Activated CD4-positive, alpha-beta T cell treated with anti-CD3 and anti-CD28 coated beads, Interleukin-2, amount 10 ng/mL, durations not matched to agents 7 days and 5 days (primary cell): ENCODE measurements at places on chromosomes 2 and 18.

DNA sequence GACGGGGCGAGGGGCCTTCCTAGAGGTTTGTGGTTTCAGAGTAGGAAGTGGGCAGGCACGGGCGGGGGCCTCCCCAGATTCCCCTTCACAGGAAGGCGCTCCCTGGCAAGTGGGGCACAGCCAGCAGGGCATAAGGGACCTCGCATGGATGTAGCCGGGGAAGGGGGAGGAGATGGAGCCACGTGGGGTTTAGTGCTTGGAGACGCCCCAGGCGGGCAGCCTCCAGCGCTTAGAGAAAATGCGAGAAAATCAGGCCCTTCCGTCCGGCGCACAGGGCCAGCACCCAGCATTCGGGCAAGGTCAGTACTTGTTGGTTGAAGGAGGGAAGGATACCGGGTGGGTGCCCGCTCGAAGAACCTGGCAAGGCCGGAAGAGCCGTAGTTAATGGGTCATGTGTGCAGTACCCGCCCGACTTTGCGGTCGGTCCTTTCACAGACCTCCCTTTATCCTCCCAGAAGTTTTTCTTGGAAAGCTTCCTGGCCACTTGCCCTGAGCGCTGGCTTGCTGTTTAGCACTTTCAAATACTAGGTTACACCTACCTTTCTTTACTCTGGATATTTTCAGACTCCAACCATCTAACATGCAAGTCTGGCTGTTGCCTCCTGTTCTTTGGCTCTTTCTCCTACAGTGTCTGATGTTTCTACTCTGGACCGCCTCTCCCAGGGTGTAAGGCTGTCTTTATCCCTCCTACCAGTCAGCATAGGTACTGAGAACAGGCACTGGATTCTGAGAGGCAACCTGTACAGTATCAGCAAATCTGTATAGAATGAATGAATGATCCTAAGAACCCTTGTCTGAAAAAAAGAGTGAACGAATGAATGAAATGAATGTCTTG lies 78.1 kb downstream of the CIB4 start:
- no peak for DNase-seq

- DNase-seq = no peak
These were observed 62.8 kb downstream of the LBH start for GRCh38 chr2:30294133-30294532.

GRCh38 chr18:23085066-23085465 lies 50.2 kb upstream of the CABLES1 start:
- DNase-seq = no peak

- DNase-seq = no peak
These were observed 381.3 kb downstream of the SOX11 start for GRCh38 chr2:6073191-6074088.

DNA sequence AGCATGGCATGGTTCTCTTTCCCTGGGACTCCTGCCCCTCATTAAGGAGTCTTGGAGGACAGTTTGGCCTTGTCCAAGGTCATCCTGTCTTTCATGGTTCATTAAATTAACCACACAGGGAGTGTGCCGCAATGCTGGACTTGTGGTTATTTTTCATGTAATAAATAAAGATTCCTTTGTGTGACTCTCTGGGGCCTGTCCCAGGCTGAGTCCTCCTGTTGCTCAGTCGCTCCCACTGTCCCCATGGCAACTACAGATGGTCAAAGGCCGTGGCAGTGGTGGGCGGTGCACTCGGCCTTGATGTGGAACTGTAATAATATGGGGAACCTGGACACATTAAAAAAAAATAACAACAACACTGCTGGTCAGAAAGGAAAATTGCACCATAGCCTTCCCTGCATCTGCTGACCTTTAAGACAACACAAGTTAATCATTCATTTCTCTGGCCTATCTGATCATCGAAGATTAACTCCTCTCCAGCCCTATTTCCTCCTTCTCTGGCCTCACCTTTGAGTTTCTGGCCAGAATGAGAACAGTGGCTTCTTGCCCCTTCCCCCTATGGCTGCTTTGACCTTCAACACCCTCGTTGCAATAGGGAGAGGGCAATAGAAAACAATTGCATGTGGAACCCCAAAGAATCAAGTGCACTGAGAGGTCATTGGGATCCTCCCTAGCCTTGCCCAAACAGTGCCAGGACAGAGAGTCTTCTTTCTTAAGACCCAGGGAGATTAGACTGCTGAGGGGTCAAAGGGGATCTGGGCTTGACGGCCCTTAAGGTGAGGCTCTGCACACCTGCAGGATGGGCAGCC lies 44.7 kb downstream of the PSD4 start:
- no peak for DNase-seq

DNA sequence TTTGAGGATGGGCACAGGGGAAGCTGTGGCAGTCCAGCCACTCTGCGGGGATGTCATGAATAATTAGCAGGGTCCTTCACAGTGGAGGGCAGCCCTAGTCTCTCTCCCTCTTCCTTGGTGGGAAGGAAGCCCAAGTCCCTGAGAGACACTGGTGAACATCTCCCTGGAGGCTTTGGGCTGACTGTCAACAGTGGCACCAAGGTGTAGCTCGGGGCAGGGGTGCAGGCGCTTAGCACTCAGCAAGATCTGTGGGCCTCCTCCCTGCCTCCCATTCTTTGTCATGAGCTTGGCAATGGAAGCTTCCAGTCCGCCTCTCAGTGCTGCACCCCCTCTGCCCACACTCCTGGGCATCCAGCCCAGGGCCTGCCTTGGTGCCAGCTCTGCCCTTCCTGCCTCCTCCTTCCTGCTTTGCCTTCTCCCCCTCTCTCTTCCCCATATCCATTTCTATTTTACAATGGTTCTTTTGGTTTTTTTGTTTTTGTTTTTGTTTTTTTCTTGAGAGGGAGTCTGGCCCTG lies 59.4 kb downstream of the STEAP3 start:
- no peak for DNase-seq

DNA sequence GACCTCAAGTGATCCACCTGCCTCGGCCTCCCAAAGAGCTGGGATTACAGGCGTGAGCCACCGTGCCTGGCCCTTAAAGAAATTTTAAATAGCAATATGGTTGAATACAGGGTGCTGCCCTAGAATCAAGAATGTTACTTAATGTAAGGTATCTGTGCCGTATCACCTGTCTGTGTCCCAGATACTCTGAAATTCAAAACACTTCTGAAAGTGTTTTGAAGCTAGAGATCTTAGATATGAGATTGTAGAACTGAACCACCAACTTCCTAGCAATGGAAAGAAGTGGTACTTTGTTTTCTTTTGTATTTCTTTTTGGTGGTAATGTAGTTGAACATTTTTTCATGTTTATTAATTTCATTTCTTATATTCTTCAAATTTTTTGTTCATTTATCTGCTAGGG lies 13.0 kb downstream of the PTPN4 start:
- DNase-seq = no peak

DNA sequence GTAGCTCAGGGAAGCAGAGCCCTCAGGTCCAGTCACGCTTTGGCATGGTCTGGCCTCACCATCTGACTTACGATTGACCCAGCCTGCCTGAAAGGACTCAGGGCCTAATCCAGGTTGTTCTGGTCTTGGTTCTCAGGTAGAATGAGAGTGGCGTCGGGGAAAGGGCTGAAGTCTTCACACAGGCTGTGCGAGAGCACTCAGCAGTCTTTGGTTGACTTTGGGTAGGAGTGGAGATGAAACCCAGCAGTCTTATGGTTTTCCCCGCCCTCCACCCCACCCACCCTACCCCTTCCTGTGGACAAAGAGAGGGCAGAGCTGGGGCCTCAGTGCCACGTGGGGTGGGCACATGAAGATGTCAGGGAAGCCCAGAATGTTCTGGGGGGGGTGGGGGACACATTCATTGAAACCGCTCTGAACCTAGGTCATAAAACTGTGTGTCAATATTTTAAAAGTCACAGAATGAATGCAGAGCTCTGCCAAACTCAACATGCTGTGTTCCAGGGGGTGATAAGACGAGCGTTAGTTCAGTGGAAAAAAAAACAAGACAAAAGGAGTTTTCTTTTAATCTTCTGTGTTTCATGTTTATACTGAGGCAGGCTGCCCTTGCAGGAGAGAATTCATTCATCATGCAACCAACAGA lies 58.6 kb upstream of the ALPP start:
- DNase-seq = no peak

- DNase-seq = no peak
These were observed 92.5 kb upstream of the CRACDL start for GRCh38 chr2:99028558-99028957.

GRCh38 chr2:236616031-236616430 lies 46.4 kb downstream of the ACKR3 start:
- DNase-seq = no peak

GRCh38 chr2:233098618-233099017 lies 38.5 kb downstream of the INPP5D start:
- DNase-seq = no peak

DNA sequence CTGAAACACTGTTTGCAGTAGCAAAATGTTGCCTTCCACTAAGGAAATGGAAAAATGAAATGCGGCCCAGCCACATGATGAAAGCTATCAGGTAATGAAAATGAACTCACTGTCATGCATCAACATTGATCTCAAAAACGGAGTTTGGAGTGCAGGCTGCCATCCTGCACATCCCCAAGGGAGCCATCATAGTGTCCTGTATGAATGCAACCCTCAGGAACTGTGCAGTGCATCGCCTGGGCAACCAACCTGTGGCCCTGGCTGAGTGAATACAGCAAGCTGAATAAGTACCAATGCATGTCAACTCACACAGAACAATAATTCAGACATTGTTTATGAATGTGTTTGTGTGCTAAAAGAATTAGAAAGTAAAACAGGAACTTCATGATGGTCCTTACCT lies 23.1 kb upstream of the TXNDC2 start:
- no peak for DNase-seq

DNA sequence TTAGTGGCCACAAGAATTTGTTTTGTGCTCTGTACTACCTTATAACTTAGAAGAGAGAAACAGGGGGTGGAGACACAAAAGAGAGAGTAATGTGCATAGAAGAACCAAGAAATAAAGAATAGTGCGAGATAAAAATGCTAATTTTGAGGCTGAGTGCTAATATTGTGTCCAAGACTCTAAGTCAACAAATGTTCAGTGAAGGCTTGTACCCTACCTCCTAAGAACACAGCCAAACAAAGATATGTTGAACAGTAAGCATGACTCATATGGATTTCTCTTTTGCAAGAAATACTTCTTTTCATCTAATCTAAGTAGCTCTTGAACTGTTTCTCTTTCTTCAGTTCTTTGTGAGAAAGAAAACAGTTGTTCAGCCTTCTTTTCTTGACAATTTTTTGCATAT lies 45.2 kb downstream of the GAREM1 start:
- no peak for DNase-seq

- DNase-seq = no peak
These were observed 723 bp upstream of the SLC30A3 start for GRCh38 chr2:27263287-27264252.

DNA sequence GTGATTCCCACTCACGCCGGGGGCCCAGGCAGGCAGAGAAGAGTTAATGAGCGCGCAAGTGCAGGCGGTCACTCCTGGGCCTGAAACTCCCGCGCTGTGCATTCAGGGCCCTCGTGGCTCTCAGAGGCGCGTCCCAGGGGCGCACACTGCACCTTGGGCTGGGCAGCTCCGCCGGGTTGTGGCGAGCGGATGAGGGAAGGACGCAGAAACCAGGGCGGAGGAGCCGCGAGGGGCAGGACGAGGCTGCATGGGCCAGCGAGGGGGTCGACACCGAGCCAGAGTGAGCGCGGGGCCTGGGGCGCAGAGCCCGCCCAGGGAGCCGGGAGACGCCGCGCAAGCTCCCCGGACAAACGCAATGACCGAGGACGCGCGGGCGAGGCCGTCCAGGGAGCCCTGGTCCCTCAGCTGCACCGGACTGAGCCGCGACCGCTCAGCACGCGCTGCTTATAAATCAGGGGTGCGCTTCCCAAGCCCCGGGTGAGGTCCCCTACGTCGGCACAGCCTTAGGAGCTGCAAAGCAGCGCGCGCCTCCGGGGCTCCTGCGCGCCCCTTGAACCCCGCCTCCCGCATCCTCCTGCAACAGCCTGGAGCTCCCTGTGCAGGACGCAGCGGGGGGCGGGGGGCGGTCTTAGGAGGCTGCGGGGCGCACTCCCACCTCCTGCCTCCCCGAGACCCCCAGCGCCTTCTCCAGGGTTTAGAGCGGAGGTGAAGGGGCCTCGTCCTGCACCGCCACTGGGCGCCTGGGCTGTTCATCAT lies 180.2 kb upstream of the ALKAL2 start:
- no peak for DNase-seq

DNA sequence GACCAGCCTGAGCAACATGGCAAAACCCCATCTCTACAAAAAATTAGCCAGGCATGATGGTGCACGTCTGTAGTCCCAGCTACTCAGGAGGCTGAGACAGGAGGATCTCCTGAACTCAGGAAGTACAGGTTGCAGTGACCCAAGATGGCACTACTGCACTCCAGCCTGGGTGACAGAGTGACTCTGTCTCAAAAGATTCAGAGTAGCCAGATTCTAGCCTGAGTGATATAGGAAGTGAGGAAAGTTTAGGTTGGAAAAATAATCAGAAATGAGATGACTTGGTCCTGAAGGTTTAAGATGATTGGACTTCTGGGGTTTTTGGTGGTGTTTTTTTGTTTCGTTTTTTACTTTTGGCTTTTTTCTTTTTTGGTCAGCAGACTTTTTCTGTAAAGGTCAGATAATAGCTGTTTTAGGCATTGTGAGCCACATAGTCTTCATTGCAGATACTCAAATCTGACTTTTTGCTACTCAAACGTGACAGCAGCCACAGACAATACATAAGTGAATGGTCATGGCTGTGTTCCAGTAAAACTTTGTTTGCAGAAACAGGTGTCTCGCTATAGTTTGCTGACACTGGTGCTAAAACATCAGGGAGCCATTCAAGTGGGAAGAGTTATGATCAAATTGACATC lies 104.1 kb upstream of the UBXN4 start:
- DNase-seq = no peak

DNA sequence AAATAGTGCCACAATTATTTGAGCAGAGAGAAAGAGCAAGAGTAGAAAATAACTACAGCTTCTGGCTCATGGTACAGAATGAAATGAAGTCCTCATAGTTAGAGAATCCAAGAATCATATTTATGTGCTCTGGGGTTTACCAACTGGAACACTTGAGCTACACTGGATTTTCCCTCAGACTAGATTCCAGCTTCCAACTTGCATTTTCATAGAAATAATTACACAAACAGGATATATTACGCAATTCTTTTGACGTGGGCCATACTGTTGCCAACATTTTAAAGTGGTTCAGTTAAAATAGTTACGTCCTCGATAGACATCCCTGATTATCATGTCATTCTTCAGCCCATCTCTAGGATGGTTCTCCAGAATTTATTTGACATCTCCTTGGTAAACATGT lies 129.2 kb downstream of the ETAA1 start:
- DNase-seq = no peak

DNA sequence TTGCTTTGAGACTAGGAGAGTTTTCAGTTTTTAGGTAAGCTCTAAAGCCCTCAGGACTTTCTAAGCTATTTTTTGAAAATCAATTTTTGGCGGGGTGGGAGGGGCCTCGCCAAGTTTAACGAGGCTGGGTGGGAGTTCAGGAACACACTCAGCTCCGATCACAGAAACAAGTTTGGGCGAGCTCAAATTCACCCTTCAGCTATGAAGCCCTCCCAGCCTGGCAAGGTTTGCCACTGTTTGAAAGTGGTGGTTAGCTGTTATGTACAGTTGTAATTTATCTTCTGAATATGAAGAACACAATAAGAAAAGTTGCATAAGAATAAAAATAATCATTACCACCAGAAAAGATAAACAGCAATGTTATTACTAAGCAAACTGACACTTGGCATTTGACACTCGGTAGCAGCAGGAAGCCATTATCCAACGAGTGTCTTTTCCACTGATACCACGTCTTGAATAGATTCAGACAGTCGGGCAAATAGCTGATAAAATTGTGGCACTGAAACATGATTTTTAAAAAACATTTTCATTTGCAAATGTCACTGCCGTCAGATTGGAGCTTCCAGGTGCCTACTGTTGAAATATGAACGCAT lies 59.8 kb downstream of the KCTD1 start:
- DNase-seq = no peak
